ENCODE measurements at places on chromosomes 12 and 14.

DNA sequence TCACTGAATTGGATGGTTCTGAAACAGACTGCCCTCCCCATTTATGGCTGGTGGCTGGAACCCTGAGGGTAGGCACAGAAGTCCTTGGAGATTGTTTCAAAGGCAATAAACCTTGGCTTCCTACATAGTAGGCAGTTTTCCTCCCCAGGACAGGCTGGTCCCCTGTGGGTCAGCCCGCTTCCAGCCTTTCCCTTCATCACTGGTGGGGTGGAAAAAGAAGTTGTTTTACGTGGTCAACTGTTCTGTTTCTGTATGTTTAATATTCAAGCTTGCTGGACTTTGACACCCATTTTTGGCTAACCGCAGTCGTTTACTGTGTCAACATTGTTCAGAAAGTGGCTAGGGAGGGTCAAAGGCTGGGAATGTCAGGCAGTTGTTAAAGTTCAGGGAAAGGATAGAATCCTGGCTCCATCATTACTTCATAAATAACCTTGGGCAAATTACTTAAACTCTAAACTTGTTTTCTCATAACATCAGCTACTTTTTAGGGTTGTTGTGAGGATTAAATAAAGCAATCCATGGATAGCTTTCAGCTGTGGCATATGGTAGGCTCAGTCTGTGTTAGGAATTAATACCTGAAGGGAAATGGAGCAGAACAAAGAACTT, 2.4 kb downstream of the KLHDC2 start:
- DNase-seq: no peak

DNA sequence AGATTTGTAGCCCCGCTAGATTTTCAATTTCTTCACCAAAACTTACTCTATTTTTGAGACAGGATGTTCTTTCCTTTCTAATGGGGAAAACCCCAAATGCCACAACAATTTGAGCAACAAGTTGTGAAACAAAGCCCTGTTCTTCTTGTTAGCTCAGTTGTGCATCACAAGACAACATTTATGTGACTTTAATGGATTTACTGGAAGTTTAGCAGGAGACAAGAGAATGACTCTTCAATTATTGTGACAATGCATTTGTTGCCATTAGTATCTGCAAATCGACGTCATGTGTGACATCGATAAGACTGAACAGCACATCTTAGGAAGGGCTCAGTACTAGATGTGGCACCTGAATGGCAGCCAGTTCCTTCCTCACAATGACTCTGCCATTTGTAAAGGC, 1028.9 kb upstream of the TMEM132C start:
- no peak for DNase-seq

GRCh38 chr12:51323317-51323960, 535 bp downstream of the BIN2 start:
- DNase-seq: peak; percentile 31

GRCh38 chr14:104591031-104591430, 11.5 kb downstream of the C14orf180 start:
- no peak for DNase-seq

Data from stimulated activated CD4-positive, alpha-beta T cell treated with anti-CD3 and anti-CD28 coated beads, Interleukin-15, amount 100 ng/mL, for 1 hour (primary cell).